CD4-positive, alpha-beta T cell treated with Interleukin-2 at 100 ng/mL for 4 hours (primary cell): ENCODE measurements at places on chromosomes 3 and 15.

- no peak for DNase-seq
These were observed 1030.0 kb downstream of the TBL1XR1 start for GRCh38 chr3:176167272-176167671.

GRCh38 chr3:52372822-52373504 lies 56.8 kb downstream of the DNAH1 start:
- peak; percentile 3 for DNase-seq

DNA sequence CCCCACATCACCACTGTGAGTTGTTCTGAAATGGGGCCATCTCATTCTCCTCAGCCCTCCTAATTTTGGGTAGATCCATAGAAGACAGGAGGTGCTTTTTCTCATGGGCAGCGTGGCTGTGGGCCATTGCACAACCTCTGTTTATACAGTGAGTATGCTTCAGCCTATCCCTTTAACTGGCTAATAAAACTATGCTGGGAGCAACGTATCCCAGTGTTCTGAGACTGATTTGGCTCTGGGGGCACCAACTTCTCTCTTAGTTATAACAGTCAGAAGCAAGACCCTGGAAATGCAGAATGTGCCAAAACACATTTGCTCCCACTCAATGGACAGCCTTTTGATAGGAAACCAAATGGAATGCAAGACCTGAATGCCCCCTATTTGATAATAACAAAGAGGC lies 97.1 kb upstream of the ICE2 start:
- DNase-seq: no peak

- no peak for DNase-seq
These were observed 87.6 kb upstream of the TTBK2 start for GRCh38 chr15:43008150-43008549.

- no peak for DNase-seq
These were observed 24.9 kb downstream of the TTC14 start for GRCh38 chr3:180626844-180627243.

GRCh38 chr3:109384164-109384563 lies 46.8 kb upstream of the DPPA4 start:
- no peak for DNase-seq

DNA sequence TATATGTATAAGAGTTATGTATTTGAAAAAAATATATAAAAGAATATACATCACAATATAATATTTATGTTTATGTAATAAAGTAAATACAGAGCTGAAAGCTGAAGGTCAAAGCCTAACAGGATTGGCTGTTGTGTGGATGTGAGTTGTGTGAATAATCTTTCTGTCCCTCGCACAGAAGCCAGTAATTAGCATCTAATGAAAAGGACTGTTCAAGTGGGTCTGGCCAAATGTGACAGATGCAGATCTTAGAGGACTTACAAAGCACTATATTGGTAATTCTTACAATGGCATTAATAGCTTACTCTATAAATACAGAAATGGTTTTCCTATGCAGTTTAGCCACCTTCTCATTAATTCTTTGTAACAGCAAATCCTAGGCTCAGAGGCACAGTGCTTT lies 2.4 kb downstream of the MKRN3 start:
- DNase-seq: no peak

DNA sequence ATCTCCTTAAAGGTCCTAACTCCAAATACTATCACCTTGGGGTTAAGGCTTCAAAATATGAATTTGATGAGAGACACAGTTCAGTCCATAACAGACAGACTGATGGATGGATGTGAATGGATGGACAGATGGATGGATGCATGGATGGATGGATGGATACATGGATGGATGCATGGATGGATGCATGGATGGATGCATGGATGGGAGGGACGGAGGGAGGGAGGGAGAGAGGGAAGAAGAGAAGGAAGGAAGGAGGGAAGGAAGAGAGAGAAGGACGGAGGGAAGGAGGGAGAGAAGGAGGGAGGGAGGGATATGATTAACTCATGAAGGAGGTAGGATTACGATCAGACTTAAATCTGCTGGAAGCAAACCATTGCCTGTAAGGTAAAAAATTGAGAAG lies 192.4 kb downstream of the LRRN1 start:
- DNase-seq: no peak

GRCh38 chr3:66567077-66567476 lies 66.3 kb upstream of the LRIG1 start:
- DNase-seq: no peak

GRCh38 chr3:173653781-173654180 lies 256.2 kb downstream of the NLGN1 start:
- no peak for DNase-seq

- no peak for DNase-seq
These were observed 207.6 kb downstream of the ADAMTS17 start for GRCh38 chr15:100134089-100134583.

DNA sequence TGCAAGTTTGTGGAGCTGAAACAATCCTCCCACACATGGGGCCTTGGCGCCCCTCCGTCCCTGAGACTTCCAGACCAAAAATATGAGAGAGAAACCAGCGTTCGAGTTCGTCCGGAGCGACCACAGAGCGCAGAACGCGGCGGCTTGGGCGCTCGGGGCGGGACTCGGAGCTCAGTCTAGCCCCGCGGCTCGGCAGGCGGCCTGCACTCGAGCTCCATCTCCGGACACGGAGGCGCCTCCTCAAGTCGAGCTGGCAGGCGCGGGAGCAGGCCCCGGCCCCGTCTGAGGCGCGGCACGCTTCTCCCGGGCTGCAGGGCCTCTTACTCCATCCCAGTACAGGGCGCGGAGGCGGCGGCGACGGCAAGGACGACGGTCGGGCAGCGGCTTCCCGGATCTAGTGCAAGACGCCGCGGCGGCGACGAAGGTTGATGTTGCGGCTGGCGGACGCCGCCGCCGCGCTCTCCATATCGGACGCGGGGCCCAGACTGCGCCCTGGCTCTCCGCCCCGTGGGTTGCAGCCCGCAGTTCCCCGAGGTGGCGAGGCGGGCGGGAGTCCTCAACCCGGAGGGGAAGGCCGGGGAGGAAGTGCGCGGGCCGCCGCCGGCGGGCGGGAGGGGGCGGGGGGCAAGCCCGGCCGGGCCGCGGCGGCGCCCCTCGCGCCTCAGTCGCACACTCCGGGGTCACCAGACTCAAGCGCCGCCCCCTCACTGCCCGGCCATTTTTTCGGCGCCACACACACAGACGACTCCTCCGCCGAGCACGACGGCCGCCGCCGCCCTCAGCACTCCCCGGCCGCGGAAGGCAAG lies 674 bp downstream of the MSL2 start:
- DNase-seq: peak; percentile 75

DNA sequence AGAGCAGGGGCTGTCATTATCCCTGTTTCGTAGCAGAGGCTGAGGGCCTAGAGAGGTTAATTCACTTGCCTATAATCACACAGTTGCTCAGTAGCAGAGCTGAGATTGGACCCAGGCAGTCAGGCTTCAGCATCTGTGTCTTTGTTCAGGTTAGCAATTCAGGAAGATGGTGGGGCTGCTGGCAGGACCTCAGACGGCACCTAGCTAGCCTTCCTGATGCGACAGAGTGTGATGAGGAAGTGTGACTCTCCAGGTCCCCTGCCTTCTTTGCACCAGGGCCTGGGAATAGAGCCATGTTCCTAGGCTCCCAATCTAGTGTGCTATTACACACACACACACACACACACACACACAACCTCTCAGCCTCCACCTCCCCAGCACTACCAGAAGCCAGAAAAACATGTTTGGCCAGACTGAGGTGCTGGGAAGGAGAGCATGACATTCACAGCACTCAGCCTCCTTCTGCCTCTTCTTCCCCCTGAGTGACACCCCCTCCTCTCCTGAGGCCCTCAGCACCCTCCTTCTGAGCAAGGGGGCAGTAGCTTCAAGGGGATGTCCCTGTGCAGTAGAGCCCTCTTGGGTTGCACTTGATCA lies 88.9 kb downstream of the TLE3 start:
- no peak for DNase-seq

GRCh38 chr3:72728958-72729467 lies 119.2 kb downstream of the SHQ1 start:
- no peak for DNase-seq

GRCh38 chr3:105513042-105513441 lies 146.3 kb downstream of the ALCAM start:
- DNase-seq: no peak

DNA sequence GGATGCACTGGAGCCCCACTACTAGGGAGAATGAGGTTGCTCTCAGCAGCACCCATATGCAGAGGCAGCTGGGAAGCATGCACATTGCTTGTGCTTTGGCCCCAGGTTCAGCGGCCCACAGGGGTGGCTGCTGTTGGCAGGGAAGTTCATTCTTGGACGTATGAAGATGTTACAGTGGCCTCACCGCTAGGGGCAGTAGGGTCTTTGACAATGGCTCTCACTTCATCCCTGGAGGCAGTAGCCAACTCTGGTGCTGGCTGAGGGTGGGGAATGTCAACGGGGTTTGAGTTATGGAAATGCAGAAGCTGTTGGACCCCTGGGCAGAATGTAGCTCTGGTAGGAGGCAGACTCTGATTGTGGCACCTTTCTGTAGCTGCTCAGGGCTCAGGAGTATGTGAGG lies 279.9 kb downstream of the SCAPER start:
- no peak for DNase-seq

GRCh38 chr3:122857019-122857418 lies 62.1 kb downstream of the SLC49A4 start:
- no peak for DNase-seq

- DNase-seq: no peak
These were observed 3.4 kb upstream of the DGKG start for GRCh38 chr3:186365202-186365974.

GRCh38 chr3:5160321-5160720 lies 27.2 kb upstream of the EDEM1 start:
- DNase-seq: no peak

- DNase-seq: no peak
These were observed 69.2 kb downstream of the RORA start for GRCh38 chr15:61159901-61160300.

- no peak for DNase-seq
These were observed 118.4 kb downstream of the ADCY5 start for GRCh38 chr3:123330441-123330991.

GRCh38 chr15:78411061-78411460 lies 27.0 kb upstream of the IREB2 start:
- DNase-seq: no peak

DNA sequence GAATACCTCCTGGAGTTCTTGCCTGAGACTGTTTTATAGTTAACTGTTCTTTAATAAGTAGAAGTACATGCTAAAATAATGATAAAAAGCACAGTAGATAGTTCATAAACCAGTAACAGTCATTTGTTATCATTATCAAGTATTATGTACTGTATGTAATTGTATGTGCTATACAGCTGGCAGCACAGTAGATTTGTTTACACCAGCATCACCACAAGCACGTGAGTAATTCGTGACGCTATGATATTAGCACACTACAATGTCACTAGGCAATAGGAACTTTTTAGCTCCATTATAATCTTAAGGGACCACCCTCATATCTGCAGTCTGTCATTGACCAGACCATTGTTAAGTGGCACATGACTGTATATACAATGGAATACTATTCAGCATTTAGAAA lies 534.7 kb downstream of the FHIT start:
- no peak for DNase-seq

DNA sequence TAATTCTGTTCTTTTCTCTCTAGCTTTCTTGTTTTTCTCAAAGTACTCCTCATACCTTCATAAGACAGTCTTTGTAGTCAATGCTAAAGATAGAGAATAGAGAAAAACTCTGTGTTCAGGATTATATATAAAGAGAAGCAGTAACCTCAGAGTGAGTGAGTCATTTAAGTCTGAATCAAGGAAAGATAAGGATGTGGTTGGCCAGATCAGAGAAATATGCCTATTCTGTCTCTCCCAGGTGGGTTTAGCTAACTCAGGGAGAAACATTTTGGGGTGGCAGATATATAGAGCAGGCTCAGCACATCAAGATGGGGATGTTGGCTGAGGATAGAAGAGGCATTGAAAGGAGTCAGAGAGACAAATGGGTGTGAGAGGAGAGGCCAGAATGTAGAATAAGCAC lies 31.4 kb downstream of the GTF2E1 start:
- no peak for DNase-seq

DNA sequence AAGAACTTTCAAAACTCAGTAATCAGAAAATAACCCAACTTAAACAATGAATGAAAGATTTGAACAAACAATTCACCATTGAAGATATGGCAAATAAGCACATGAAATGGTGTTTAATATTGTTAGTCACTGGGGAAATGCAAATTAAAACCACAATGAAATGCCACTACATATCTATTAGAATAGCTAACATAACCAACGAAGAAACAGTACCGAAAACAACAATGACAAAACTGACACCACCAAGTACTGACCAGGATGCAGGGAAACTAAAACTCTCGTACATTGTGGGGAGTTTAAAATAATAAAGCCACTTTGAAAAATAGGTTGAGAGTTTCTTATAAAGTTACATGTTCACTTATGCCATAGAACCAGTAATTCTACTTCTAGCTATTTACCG lies 69.1 kb downstream of the KBTBD8 start:
- DNase-seq: no peak

GRCh38 chr15:92797168-92798052 lies 102.7 kb upstream of the CHD2 start:
- DNase-seq: peak; percentile 89

- no peak for DNase-seq
These were observed 285.1 kb downstream of the PTPRG start for GRCh38 chr3:61846488-61846887.

GRCh38 chr3:124227150-124227630 lies 235.3 kb upstream of the ROPN1 start:
- no peak for DNase-seq

- DNase-seq: no peak
These were observed 332.9 kb downstream of the ROBO2 start for GRCh38 chr3:77372634-77373346.

- no peak for DNase-seq
These were observed 12.6 kb downstream of the CD86 start for GRCh38 chr3:122067588-122068240.

DNA sequence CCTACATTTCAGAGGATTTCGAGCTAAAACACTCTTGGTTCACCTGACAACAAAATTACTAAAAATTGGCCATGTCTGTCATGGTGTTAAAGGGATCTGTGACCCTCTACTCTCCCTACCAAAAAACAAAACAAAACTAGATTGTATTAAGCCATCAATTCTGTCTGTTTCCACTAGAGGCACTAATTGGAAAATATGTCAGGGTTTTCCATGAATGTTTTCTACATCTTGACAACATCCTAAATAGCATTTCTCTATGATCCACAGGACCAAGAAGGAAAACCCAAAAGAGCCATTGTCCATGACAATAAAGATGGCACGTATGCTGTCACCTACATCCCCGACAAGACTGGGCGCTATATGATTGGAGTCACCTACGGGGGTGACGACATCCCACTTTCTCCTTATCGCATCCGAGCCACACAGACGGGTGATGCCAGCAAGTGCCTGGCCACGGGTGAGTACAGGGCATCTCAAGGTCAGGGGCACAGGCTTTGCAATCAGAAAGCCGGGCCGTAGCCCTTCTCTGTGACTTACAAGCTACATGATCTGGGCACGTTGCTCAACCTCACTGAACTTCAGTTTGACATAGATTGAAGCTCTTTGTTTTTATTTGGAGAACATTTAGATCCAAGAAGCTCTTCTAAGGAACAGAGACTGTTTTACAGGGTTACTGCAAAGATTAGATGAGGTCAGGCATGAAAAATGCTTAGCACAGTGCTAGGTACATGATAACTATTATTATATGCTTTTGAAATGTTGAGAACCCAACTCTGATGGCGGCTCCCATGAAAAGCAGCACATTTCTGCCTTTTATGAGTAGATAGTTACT lies 74.8 kb downstream of the DNASE1L3 start:
- no peak for DNase-seq

- no peak for DNase-seq
These were observed 284.2 kb upstream of the TPM1 start for GRCh38 chr15:62758126-62758951.
